ENCODE measurements at places on chromosomes 5 and 9. TPM values are rescaled to one million over a fixed set of nuclear protein-coding genes. Genes with fewer than 3 reads are reported as not detected.

DNA sequence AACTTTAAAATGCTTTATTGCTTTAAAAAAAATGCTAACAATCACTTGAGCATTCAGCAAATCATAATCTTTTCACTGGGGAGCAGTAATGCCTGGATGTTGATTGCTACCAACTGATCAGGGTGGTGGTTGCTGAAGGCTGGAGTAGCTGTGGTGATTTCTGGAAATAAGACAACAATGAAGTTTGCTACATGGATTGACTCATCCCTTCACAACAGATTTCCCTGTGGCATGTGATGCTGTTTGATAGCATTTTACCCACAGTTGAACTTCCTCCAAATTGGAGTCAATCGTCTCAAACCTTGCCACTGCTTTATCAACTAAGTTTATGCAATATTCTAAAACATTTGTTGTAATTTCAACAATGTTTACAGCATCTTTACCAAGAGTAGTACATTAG, 83.3 kb downstream of the MLLT3 start:
- no peak for DNase-seq

DNA sequence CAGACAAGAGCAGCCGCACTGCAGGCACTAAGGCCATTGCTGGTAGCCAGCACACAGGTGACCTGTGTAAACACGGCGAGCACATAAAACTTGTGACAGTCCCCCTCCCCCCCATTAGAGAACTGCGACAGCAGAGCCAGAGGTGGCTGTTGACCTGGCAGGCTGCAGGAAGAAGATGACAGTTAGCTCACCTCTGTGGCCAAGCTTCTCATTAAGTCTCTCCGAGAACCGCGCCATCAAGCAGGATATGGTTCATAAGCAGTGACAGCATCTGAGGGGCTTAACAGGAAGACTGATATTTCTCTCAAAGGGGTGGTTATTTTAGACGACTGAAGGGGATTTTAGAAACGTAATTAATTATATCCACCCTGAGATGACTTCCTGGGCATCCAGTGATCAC, 5.2 kb downstream of the SURF4 start:
- no peak for DNase-seq

- DNase-seq, result no peak
Observed at GRCh38 chr5:64831996-64832395, 63.3 kb downstream of the CWC27 start.

- DNase-seq, result no peak
Observed at GRCh38 chr5:71457106-71457505, 1.7 kb downstream of the BDP1 start.

DNA sequence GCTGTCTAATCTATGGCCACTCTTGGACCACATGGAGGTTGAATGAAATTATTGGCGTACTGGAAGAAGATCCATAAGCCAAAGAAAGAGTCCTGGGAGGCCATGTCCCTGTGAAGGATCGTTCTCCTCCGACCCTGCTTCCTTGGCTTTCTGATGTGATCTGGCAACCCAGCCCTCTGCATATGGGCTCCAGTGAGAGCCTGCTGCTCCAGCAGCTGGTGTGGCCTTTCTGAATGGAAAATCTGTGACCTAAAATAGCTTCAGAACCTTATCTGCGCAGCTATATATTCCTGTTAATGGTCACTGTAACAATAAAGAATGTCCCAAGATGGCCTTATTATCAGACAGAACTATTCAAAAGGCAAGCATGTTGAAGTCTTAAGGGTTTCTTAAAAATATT, 40.2 kb upstream of the PHF2 start:
- no peak for DNase-seq

CCDC152 gene
- 0.91 TPM for polyA plus RNA-seq

ORM1 gene
- not detected for polyA plus RNA-seq

FBN2 gene
- 141 TPM for polyA plus RNA-seq
